ENCODE measurements at places on chromosomes 12 and 14. TPM values are rescaled to one million over a fixed set of nuclear protein-coding genes. Genes with fewer than 3 reads are reported as not detected.

KCNJ8 gene
- polyA plus RNA-seq = 8.7 TPM

IAPP gene
- not detected for polyA plus RNA-seq

FIGNL2 gene
- 0.01 TPM for polyA plus RNA-seq

- DNase-seq = no peak
Measured at GRCh38 chr12:57744194-57744776, 554 bp upstream of the TSPAN31 start.

DNA sequence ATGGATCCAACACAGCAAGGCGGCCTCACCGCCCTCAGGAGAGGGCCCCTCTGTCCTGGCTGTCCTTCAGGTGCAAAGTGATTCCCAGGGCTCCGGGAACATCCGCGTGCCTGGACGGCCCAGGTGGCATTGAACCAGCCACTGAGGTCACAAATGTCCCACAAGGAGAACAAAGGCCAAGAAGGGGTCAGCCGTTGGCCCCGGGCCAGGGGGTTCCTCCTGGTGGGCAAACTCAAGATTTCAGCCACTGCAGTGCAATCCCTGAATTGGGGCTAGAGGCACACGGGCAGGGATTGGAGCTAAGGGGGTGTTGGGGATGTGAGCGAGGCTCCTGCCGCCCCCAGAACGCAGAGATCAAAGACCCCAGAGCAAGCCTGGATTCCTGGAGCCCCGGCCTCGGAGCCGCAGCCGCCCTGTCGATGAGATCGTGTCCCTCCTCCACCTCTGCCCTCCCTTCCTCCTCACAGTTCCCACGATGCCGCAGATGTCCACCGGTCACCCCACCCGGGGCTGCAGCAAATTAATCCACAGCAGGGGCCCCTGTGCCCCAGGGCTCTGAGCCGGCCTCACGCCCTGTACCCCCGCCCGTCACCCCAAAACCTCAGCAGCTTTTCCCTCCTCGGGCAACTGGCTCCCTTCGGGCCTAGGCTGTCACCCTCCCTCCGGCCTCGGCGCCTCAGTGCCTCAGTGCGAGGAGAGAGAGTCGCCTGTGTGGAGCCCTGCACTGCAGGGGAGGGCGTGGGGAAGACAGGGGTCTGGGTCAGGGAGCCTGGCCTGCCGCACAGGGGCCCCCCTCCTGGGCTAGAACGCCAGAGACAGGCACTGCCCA lies 56.7 kb upstream of the GALNT9 start:
- no peak for DNase-seq

GRCh38 chr12:3129301-3130056 lies 52.3 kb downstream of the TSPAN9 start:
- DNase-seq = no peak

GRCh38 chr12:124661341-124661740 lies 93.9 kb upstream of the NCOR2 start:
- no peak for DNase-seq

DNA sequence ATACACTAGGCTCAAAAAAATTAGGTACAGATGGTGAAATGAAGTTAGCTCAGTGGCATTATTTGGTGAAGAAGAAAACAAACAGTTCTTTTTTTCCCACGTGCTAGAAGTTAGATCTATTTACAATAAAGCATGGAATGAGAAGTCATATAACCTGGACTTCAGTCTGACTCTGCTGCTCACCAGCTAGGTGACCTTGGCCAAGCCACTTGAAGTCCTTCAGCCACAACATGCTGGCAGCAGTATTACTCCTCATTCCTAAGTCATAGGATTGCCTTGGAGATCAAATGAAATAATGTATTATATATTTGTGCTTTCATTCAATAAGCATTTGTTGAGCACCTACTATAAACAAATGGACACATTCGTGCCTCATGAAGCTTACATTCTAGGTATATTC lies 45.2 kb downstream of the PTHLH start:
- no peak for DNase-seq

DNA sequence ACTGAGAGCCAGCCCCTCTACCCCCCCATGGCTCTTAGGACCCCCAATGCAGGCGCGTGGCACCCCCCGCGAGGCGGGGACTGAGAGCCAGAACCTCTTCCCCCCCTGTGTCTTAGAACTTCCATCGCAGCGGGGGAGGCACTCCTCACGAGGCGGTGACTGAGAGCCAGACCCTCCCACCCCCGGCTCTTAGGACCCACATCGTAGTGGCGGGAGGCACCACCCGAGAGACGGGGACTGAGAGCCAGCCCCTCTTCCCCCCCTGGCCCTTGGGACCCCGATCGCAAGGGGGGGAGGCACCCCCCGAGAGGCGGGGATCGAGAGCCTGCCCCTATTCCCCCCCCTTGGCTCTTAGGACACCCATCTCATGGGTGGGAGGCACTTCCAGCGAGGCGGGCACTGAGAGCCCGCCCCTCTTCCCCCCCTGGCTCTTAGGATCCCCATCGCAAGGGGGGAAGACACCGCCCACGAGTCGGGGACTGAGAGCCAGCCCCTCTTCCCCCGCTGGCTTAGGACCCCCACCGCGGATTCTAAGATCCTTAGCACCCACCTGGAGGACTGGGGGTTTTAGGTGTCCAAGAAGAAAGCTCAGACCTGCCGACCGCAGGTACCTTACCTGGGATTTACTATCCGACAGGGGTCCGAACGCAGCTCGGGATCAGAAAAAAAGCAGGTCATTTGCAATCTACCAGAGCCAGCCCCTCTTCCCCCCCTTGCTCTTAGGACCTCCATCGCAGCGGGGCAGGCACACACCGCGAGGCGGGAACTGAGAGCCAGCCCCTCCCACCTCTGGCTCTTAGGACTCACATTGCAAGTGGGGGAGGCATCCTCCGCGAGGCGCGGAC lies 44.9 kb downstream of the DDX11 start:
- no peak for DNase-seq

All from BJ (cell line).